ENCODE measurements at places on chromosomes 4 and X.

GRCh38 chr4:15349531-15349935 is 78.3 kb upstream of the C1QTNF7 start:
- no peak for DNase-seq

- DNase-seq: no peak
Measured at GRCh38 chr4:123480706-123481418, 84.3 kb downstream of the SPRY1 start.

DNA sequence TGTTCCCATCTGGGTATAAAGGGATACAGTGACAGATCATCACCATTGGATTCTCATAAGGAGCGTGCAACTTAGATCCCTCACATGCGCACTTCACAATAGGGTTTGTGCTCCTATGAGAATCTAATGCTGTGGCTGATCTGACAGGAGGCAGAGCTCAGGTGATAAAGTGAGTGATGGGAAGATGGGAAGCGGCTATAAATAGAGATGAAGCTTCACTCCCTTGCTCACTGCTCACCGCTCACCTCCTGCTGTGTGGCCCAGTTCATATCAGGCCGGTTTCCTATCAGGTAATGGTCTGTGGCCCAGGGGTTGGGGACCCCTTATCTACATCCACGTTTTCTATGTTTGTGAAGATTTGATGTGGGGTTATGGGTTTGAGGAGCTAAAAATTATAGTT is 43.7 kb downstream of the FAT4 start:
- DNase-seq: no peak

GRCh38 chr4:110058677-110059076 is 139.7 kb downstream of the ELOVL6 start:
- DNase-seq: no peak

- no peak for DNase-seq
Measured at GRCh38 chr4:10879411-10880110, 195.0 kb upstream of the CLNK start.

DNA sequence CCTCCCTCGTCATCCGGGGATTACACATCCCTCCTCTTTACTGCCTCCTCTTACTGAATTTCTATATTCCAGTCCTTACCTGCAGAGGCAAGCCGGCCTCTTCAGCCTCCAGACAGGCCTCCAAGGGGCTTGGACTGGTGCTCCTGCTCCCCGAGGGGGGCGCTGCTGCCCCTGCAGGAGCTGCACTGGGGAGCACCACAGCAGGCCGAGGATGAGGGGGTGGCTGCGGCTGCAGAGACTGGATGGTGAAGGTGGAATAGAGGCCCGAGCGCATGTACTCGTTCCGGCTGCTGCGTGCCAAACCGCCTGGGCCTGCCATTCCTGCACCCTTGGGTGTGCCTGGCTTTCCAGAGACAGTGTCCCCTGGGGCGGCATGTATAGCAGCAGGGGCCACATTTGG is 9.1 kb upstream of the CFP start:
- no peak for DNase-seq

GRCh38 chrX:119648421-119648775 is 42.2 kb upstream of the NKRF start:
- no peak for DNase-seq

DNA sequence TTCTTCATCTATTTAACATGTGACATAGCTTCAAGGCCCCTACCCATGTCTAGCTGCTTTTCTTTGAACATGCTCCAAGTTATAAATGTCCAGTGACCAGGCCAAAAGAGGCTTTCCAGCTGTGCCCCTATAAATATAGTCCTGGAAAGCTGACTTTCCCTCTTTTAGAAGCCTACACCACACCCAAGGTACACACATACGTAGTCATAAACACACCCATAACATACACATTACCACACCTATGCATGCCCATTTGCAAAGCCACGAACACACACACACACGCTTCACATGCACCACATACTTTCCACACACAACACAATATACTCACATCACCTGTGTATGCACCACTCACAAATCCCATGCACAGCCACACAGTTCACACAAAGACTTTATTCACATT is 2.0 kb downstream of the ARHGAP36 start:
- DNase-seq: no peak

DNA sequence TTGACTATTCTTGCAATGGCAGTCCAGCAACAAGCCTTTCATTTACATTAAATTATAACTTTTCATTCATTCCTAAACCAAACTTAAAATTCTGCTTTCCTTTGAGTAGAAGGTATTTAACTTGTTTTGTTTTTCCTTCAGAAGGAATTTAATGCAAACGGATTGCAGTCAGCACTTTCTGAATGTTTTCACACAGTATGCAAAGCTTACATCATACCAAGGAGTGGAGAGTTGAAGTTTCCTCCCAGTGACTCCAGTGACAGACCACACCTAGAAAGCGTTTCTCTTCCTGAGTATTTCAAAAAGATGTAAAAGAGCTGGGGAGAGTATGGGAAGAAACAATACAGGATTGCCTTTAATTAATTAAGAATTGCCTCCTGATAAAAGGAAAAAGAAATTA is 8.1 kb downstream of the EPGN start:
- no peak for DNase-seq

DNA sequence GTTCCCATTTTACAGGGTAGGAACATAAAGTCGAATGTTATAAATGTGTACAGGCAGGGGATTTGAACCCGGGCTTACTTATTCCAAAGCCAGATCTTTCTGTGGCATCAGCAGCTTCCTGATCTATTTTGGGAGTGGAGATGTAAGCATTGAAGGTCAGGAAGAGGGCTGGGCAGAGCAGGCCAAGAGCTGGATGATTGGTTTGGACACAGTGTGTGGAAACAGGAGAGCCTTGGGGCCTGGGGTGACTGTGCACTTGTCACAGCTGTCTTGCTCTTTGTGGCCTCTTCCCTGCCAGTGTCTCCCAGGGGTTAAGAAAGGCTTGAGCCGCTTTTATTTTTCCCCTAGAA is 127.9 kb upstream of the ENPP6 start:
- DNase-seq: no peak

DNA sequence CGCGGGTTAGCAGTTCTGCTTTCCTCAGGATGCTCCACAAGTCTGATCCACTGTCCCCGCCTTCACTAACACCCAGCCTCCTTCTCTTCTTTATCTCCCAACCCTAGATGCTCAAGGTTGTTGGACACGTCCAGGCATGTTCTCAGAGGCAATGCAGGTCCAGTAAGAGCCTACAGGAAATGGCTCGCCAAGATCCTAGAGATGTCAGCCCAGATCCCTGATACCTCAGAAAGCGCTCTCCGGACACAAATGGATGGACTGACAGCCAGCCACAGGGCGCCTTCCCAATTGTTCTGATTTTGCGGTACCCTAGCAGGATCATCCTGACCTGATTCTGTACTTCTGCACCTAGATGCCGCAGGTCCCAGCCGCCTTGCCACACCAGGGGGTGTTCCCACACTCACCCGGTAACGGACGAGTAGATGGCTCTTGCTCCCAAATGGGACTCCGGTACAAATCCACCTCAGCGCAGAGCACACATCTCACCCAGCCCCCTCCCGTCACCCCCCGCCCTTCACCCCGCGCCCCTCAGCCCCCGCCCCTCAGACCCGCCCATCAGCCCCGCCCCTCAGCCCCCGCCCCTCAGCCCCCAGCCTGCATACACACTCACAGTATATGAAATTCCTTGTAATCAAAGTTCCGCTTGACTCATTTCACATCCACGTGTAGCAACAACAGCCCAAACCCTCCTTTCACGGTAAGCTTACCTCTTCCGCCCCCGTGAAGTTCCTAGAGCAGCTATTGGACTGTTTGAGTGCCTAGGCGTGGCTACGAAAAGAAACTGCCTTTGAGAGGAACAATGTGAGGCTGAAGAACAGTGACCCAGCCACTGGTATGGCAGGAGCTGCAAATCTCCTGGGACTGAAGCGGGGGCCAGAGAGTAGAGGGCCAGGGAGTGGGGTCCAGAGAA is at the start of gene EDA2R:
Gene EDA2R, minus strand, starts transcription at position 488 of the 910 bp plus-strand sequence. CDS start 23,058 bp downstream, outside the sequence.
- no peak for DNase-seq

DNA sequence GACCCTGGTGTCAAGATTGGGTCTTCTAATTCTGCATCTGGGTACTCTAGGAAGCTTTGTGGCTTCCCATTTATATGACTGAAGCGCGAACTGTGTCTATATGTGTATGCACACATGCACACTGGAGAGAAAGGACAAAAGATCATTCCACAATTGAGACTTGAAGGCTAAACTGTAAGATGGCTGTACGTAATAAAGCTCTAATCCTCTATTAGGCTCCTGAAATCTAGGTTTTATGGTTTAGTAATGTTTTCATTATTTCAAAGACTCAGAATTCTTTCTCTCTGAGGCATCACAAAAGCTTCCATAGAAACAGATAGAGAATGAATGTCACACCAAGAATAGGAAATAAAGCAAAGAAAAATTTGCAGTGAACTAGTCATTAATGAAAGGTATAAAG is 320.7 kb upstream of the FTHL17 start:
- DNase-seq: no peak

- DNase-seq: no peak
Measured at GRCh38 chr4:90715242-90715641, 588.0 kb downstream of the CCSER1 start.

GRCh38 chr4:189510601-189511000 is 430.1 kb upstream of the FRG1 start:
- DNase-seq: no peak

GRCh38 chrX:16836371-16836770 is 33.8 kb downstream of the RBBP7 start:
- DNase-seq: no peak

- DNase-seq: no peak
Measured at GRCh38 chr4:81627590-81627989, 155.9 kb upstream of the RASGEF1B start.

GRCh38 chr4:92636038-92636806 is 332.5 kb downstream of the GRID2 start:
- no peak for DNase-seq

All from activated T-helper 9 cell treated with anti-CD3 and anti-CD28 coated beads, Interleukin-2, amount 50 U/mL, for 16 hours (primary cell).